Amniotic epithelial cell (primary cell): ENCODE measurements at places on chromosomes 12 and 14.

DNA sequence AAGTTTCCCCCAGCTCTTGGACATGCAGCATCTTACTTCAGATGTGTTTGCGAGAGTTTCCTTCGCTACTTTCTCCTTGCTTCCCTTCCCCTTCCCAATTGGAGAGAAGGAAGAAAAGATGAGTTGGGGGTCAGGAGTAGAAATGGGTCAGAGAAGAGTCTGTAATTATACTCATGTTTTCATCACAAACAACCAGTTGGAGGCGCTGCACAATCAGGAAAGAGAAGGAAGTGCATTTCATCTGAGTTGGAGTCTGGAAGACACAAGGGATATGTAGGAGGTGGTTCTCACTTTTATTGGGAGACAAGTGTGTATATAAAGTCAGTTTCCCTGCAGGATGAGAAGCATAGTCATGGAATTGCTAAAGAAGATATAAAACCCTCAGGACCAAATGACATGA is 31.3 kb upstream of the VSX2 start:
- no peak for DNase-seq

- DNase-seq: no peak
These were observed 89.7 kb downstream of the LGMN start for GRCh38 chr14:92658684-92659083.

DNA sequence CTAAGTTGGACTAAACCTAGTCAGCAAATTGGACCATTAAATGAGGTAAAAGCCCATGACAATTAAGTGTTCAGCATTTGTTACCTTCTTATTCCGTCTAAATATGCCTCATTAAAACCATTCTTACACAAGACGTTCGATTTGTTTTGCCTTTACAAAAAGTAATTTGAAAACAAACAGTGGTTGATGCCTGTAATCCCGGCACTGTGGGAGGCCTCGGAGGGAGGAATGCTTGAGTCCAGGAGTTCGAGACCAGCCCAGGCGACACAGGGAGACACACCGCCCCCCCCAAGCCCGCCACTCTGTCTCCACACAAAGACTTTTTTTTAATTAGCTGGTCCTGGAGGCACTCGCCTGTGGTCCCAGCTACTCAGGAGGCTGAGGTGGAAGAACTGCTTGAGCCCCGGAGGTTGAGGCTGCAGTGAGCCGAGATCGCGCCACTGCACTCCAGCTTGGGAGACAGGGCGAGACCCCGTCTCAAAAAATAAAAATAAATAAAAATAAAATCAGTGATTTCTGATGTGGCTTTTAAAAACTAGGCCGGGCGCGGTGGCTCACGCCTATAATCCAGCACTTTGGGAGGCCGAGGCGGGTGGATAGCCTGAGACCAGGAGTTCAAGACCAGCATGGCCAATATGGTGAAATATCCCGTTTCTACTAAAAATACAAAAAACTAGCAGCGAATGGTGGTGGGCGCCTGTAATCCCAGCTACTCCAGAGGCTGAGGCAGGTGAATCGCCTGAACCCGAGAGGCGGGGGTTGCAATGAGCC is 856 bp upstream of the EIF4B start:
- DNase-seq: no peak

DNA sequence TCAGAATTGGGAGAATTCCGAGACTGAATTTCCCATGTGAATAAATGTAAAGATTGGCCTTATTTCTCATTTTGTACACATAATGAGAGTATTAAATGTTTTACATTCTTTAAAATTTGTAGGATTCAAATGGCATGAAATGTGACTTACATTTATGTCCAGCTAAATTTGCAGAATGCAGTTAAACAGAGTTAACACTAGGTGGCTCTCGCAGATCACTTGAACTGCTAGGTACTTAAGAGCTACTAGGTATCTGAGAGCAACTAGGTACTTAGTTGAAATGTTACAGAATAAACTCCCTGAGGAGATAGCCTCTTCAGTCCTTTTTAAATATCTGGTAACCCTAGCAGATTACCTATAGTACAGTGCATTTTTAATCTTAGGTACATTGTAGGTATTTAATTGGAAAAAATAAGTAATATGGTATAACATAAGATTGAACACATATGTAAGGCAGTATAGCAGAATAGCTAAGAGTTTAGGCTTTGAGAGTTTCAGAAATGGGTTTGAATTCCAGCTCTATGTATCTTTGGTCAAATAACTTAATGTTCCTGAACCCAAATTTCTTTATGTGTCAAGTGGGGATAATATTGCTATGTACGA is 73.8 kb downstream of the KIAA0586 start:
- DNase-seq: peak; percentile 80

DNA sequence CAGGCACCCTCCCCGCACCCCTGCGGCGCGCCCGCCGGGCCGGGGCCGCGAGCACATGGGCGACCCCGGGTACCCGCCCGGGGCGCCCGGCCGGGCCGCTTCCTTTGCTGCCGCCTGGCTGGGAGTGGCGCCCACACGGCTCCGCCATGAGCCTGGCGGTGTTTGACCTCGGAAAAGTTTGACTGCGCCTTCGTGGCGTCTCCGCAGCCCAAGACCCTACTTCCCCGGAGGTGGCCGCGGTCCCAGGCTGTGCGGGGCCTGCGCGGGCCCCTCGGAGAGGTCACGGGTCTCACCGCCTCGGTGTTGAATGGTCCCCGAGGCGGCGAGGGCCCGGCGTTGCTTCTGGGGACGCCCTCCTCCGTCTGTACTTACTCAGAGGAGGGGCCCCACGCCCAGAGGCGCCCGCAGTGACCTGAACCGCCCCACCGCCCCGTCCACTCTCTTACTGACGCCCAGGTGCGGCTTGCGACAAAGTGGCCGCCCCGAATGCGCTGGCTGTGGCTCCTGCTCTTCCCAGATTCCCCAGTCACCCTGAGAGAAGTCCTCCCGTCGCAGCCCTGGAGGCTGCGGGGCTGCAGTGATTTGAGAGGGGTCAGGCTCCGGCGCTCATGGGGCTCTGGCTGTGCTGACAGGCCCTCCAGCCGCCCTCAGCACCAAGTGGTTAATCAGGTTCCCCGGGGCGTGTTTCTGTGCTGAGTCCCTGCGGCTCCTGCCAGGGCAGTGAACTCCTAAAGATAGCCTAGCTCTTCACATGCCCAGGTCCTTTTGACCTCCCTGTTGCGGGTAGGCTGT is 5.8 kb downstream of the KMT5A start:
- DNase-seq: no peak

- no peak for DNase-seq
These were observed 669.0 kb upstream of the FOXG1 start for GRCh38 chr14:28097585-28097984.

DNA sequence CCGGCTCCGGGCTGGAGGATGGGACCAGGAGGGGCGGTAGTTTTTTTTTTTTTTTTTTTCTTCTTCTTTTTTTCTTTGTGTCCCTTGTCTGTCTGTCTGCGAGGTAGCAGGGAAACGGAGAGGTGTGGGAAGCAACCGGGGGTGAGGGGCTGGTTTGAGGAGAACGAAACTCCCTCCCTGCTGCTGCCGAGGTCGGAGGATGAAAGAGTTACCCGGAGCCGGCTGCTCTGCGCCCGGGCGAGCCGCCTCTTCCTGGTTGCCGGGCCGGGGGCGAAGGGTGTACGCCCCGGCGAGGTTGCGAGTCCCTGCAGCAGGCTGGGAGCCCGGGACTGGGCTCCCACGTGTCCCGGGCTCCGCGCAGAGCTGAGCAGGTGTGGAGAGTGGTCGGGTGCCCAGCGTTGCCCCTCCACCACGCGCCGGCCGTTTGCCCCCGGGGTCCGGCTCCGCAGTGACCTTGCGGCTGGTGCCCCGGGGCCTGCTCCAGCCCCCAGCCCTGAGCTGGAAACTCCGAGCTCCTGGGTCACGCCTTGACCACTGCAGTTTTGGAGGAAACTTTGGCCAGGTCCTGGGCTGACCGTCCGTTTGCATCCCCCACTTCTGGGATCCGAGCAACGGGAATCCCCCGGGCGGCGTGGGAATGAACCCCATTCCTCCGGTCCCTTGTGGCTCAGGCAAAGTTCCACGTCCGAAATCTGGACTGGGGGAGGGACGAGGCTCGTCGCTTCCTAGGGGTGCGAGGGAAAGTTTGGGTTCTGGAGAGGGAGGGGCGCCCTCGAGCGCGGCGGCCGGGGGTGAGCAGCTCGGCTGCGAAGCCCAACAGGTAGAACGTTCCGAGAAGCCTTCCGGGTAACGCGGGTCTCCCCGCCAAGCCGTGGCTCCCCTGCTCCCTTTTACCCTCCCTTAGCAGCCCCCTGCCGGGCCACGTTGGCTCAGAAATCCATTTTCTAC is 1.3 kb downstream of the CHST11 start:
- DNase-seq: no peak

- no peak for DNase-seq
These were observed 264.3 kb downstream of the RPAP3 start for GRCh38 chr12:47441490-47441889.

DNA sequence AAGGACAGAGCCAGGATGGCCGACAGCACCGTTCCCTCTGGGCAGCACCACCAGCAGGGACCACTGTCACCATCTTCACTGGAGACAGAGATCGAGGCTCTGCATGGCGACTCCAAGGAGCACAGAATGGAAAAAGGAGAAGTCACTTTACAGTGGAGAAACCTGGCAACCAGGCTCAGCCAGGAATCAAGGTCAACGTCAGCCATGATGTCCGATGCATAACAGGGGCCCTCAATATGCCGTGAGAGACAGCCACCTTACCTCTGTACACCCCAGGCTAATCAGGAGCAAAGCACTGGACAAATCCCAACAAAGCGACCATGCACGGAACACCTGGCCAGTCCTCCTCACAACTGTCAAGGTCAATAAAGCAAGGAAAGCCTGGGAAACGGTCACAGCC is 20.6 kb upstream of the SFSWAP start:
- no peak for DNase-seq

DNA sequence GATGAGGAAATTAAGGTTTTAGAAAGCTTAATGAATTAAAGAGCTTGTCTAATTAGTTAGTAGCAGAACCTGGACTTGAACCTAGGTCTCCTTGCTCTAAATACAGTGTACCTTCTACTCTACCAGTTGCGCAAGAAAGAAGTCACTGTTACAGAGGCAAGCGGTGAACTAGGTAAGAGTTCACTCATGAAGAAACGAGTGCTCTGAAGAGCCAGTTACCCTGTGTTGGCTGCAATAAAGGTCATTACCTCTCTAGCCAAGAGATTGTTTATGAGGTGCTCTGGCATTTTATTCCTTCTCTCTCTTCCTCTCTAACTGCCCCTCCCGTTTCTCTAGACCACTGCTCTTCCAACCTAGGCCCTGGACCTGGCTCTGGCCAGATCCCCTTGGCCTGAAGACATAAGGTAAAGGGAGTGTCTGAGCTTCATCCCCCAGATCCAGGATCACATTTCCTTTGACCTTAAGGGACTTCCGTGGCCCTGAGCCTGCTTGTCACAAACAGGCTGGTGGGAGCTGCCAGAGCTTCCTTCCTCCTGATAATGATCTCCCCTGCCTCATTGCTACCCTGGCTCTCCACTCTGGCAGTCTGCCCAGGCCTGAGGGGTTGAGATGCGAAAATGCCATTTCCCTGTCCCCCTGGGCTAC is 1.9 kb downstream of the RNASE7 start:
- DNase-seq: no peak

GRCh38 chr12:117530796-117531195 is 169.4 kb upstream of the NOS1 start:
- no peak for DNase-seq

DNA sequence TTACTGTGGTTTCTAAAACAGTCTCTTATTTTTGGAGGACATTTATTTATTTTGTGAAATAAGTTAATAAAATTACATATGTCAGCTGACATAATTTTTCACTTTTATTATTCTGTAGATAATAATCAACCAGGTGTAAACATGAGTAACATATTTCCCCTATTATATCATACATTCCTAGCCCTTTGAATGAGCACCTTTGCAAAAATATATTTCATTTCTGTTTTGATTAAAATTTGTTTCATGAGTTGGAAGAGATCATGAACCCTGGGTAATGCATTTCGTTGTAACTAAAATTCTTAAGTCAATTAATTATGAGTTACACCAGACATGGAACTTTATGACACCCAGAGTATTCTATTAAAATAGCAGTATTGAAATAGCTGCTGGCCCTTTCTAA is 56.3 kb downstream of the SLC16A7 start:
- no peak for DNase-seq

DNA sequence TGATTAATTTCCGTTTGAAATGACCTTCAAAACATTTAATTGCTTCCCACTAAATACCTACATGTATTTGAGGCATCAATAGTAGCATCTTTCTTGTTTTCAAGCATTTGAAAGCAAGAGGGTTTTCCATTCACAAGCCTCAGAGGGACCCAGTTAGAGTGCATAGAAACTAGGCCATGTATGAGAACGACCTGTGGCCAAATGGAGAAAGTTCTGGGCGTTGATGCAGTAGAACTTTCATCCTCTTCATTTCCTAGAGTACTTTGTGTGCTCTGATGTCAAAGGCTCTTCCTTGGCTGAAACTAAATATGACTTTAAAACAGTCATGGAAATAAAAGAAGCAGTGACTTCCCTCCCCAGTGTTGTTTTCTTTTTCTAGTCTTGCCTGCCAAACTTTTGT is 944 bp upstream of the DHRS7 start:
- DNase-seq: no peak
